Endothelial cell of umbilical vein (primary cell): ENCODE measurements at places on chromosomes 6 and 20.

GRCh38 chr6:112184951-112185350, 69.4 kb downstream of the LAMA4 start:
- no peak overlapping the region for H3K4me3 ChIP-seq
- H3K27ac ChIP-seq, result no peak overlapping the region
- H3K36me3 ChIP-seq, result peaks cover 40% of the 10 kb centered on the region
- no peaks in the 10 kb centered on the region for H3K27me3 ChIP-seq
- DNase-seq, result no peak

- no peaks in the 10 kb centered on the region for H3K36me3 ChIP-seq
- DNase-seq, result no peak
- no peaks in the 10 kb centered on the region for H3K27me3 ChIP-seq
These were observed 29.0 kb downstream of the HDGFL1 start for GRCh38 chr6:22598339-22598738.

- DNase-seq, result no peak
- no peak overlapping the region for H3K4me3 ChIP-seq
- no peak overlapping the region for H3K27ac ChIP-seq
- H3K27me3 ChIP-seq, result no peaks in the 10 kb centered on the region
- no peaks in the 10 kb centered on the region for H3K36me3 ChIP-seq
- H3K4me1 ChIP-seq, result peaks cover 12% of the 10 kb centered on the region
These were observed 5.0 kb upstream of the GDF5 start for GRCh38 chr20:35443003-35443402.

DNA sequence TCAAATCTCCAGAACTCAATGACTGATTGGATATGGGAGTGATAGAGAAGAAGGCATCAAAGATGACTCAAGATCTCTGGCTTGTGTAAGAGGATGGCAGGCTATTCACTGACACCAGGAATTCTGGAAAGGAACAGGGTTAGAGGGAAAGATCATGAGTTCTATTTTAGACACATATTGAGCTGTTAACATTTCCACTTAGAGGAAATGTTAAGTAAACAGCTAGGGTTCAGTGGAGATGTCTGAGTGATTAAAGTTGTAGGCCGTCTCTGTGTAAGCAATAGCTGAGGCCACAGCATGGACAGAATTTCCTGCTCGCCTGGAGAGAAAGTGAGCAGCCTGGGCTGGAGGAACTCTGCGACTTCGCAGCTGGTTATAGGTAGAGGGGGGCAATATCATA, 21.0 kb downstream of the ZC3H12D start:
- H3K4me1 ChIP-seq, result no peaks in the 10 kb centered on the region
- no peak for DNase-seq
- H3K4me3 ChIP-seq, result no peak overlapping the region
- H3K27ac ChIP-seq, result no peak overlapping the region

DNA sequence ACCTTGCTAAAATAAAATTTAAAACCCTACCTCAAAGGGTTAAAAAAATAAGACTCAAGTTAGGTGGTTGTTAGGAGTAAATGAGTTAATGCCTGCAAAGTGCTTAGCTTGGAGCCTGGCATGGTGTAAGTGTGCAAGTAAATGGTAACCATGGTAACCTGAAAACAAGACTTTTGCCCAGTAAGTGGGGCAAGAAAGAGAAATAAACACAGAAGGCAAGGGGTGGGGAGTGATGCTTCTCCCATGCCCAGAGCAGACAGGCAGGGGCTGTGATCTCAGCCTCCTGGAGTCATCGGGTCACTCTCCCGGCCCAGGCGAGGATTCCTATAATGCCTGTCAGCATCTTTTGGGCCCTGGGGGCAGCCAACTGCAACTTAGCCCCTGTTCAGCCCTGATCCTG, 59.2 kb upstream of the SLC32A1 start:
- H3K27me3 ChIP-seq, result peaks cover 16% of the 10 kb centered on the region
- H3K4me1 ChIP-seq, result no peaks in the 10 kb centered on the region
- DNase-seq, result no peak

- no peak overlapping the region for H3K4me3 ChIP-seq
- DNase-seq, result peak; percentile 11
- peaks cover 7% of the 10 kb centered on the region for H3K27me3 ChIP-seq
- H3K27ac ChIP-seq, result no peak overlapping the region
- no peaks in the 10 kb centered on the region for H3K36me3 ChIP-seq
These were observed 19.3 kb upstream of the HBS1L start for GRCh38 chr6:135073756-135074393.

- no peak overlapping the region for H3K4me3 ChIP-seq
- no peak for DNase-seq
- peaks cover 13% of the 10 kb centered on the region for H3K4me1 ChIP-seq
- no peaks in the 10 kb centered on the region for H3K27me3 ChIP-seq
- no peak overlapping the region for H3K27ac ChIP-seq
These were observed 14.0 kb downstream of the APMAP start for GRCh38 chr20:24978513-24978912.

DNA sequence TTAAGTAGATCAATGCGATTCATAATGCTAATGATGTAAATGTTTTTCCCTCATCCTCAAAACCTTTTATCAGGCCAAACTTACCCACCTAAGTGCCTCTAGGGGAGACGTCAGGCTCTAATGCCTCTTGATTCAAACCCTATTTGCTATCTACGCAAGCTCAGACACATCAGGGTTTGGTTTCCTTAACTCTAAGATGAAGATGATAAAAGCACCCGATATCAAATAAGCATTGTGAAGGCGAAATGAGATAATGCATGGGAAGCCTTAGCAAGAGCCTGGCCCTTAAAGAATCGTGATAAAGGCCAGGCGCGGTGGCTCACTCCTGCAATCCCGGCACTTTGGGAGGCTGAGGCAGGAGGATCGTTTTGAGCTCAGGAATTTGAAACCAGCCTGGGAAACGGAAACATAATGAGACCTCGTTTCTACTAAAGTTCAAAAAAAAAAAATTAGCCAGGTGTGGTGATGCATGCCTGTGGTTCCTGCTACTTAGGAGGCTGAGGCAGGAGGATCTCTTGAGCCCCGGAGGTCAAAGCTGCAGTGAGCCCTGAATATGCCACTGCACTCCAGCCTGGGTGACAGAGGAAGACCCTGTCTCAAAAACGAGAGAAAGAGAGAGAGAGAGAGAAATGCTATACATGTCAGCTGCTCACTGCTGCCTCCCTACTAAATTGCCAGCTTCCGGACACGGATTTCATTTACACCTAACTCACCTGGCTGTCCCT, 13.5 kb downstream of the CNKSR3 start:
- no peak for DNase-seq
- no peaks in the 10 kb centered on the region for H3K36me3 ChIP-seq
- H3K4me3 ChIP-seq, result no peak overlapping the region
- H3K4me1 ChIP-seq, result peaks cover 19% of the 10 kb centered on the region
- no peaks in the 10 kb centered on the region for H3K27me3 ChIP-seq

DNA sequence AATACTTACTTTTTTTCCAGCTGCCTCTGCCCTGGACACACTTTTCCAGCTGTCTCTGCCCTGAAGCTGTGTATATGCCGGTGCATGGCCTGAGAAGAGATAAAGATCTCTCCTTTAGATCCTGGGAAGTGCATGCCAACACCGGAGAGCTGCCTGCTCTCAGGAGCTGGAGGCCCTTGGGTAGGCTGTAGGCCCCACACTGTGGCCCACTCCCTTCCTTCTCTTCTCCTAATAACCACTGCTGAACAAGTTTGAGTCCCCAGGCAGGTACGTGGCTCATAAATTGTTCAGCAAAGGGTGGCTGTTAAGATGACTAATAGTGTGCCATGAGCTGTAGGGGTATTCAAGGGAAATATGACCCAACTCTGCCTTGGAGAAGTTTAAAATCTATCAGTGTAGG, 102.5 kb downstream of the CD24 start:
- no peak overlapping the region for H3K27ac ChIP-seq
- no peaks in the 10 kb centered on the region for H3K27me3 ChIP-seq

DNA sequence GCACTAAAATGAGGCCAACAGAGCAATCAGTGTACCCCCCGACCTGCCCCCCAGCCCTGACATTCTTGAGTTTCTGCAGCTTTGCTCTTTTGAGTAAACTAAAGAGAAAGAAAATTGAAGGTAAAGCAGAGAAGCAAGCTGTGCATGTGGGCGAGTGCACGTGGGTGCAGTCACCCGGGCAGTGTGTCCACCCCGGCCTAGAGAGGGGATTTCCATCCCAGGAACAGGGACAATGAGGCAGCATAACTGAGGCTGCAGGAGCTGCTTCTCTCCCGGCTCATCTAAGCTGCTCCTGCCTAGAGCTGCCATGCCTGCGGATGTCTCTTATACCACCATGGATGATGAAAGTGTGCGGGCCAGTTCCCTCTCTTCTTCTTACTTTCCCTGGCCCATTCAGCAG, 16.8 kb downstream of the CASS4 start:
- H3K27ac ChIP-seq, result no peak overlapping the region
- H3K4me3 ChIP-seq, result no peak overlapping the region
- H3K4me1 ChIP-seq, result peaks cover 2% of the 10 kb centered on the region
- H3K36me3 ChIP-seq, result no peaks in the 10 kb centered on the region

- no peaks in the 10 kb centered on the region for H3K4me1 ChIP-seq
- no peak overlapping the region for H3K4me3 ChIP-seq
- no peak overlapping the region for H3K27ac ChIP-seq
- no peaks in the 10 kb centered on the region for H3K27me3 ChIP-seq
- DNase-seq, result no peak
These were observed 69.0 kb upstream of the CNKSR3 start for GRCh38 chr6:154579485-154579884.

DNA sequence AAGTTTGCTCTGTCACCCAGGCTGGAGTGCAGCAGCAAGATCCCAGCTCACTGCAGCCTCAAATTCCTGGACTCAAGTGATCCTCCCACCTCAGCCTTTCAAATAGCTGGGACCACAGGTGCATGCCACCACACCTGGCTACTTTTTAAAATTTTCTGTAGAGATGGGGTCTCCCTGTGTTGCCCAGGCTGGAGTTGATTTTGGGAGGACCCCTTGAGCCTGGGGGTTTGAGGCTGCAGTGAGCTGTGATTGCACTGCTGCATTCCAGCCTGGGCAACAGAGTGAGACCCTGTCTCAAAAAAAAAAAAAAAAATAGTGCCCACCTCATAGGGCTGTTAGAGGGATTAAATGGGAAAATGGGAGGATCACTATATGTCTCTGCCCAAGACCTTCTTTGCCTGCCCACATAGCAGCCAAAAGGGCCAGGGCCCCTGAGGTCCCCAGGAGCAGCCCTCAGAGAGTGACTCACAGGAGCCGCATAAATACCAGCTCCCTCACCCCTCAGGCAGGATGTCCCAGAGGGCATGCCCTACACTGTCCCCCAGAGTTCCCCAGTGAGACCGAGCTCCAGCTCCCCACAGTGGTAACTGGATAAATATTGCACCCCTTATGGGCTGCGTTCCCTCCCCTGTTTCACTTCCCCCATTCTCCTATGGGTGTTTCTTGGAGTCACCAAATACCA, 11.7 kb upstream of the MDGA1 start:
- H3K27ac ChIP-seq, result no peak overlapping the region
- no peak for DNase-seq
- no peak overlapping the region for H3K4me3 ChIP-seq
- H3K36me3 ChIP-seq, result no peaks in the 10 kb centered on the region
- no peaks in the 10 kb centered on the region for H3K27me3 ChIP-seq

GRCh38 chr20:9093218-9093957, 24.5 kb downstream of the PLCB4 start:
- H3K36me3 ChIP-seq, result no peaks in the 10 kb centered on the region
- H3K4me1 ChIP-seq, result peaks cover 5% of the 10 kb centered on the region
- no peak overlapping the region for H3K27ac ChIP-seq
- peak; percentile 86 for DNase-seq

GRCh38 chr20:61755971-61756845, 309.5 kb downstream of the TAF4 start:
- peaks cover 5% of the 10 kb centered on the region for H3K4me1 ChIP-seq
- DNase-seq, result no peak
- no peak overlapping the region for H3K27ac ChIP-seq
- H3K36me3 ChIP-seq, result no peaks in the 10 kb centered on the region

DNA sequence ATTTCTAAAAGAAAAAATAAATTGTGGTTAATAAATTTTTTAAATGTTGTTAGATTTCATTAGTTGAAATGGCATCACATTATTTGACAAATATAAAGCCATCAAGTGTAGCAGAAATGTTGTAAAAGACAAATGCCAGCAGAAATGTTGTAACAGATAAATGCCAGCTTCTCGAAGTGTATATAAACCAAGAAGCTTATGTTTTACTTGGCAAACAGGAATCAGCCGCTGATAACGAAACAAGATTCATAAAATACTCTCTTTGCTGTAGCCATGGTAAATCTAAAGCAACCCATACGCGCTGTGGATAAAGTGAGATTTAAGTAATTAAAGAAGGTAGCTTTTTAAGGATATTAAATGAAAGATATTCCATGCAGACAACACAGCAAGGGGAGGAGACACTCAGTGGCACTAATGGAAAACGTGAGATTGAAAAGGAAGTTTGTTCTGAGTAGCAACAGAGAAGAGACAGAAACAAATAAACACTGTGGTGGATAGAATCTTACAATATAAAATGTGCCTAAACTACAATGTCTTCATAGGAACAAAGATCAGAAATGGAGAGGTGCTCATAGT, 29.6 kb downstream of the BTBD9 start:
- peaks cover 2% of the 10 kb centered on the region for H3K4me1 ChIP-seq
- no peak overlapping the region for H3K27ac ChIP-seq
- no peaks in the 10 kb centered on the region for H3K36me3 ChIP-seq
- peak; percentile 52 for DNase-seq

- no peak for DNase-seq
- H3K36me3 ChIP-seq, result no peaks in the 10 kb centered on the region
- H3K4me3 ChIP-seq, result no peak within 1 kb of the TSS
- H3K27me3 ChIP-seq, result peaks cover 1% of the 10 kb centered on the region
- H3K27ac ChIP-seq, result no peak within 1 kb of the TSS
- no peaks in the 10 kb centered on the region for H3K4me1 ChIP-seq
These were observed at the start of gene SLPI for GRCh38 chr20:45254383-45255262. SLPI (minus strand) TSS chr20:45254564; CDS start chr20:45254543, 21 bp downstream.

GRCh38 chr6:33996120-33996475, 149.8 kb downstream of the GRM4 start:
- H3K36me3 ChIP-seq, result no peaks in the 10 kb centered on the region
- no peak overlapping the region for H3K4me3 ChIP-seq
- H3K4me1 ChIP-seq, result no peaks in the 10 kb centered on the region
- H3K27ac ChIP-seq, result no peak overlapping the region
- no peaks in the 10 kb centered on the region for H3K27me3 ChIP-seq
- no peak for DNase-seq

DNA sequence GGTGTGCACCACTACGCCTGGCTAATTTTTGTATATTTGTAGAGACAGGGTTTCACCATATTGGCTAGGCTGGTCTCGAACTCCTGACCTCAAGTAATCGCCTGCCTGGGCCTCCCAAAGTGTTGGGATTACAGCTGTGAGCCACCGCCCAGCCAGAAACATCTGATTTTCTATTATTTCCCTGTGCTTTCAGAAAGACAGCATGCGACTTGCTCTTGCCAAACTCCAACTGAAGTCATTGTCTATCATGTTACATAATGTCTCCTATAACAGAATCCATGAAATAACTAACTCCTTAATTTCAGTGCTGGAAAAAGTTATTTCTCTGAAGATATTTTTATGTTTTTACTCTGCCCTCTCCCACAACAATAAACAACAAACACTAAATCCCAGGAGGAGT, 8.5 kb downstream of the RMND1 start:
- no peak overlapping the region for H3K4me3 ChIP-seq
- no peaks in the 10 kb centered on the region for H3K36me3 ChIP-seq
- no peaks in the 10 kb centered on the region for H3K27me3 ChIP-seq
- DNase-seq, result no peak
